Endothelial cell (in vitro differentiated cells): ENCODE measurements at places on chromosomes 3 and 15.
A peak's percentile ranks its signal among the peaks of the same experiment; 100 is the strongest.

DNA sequence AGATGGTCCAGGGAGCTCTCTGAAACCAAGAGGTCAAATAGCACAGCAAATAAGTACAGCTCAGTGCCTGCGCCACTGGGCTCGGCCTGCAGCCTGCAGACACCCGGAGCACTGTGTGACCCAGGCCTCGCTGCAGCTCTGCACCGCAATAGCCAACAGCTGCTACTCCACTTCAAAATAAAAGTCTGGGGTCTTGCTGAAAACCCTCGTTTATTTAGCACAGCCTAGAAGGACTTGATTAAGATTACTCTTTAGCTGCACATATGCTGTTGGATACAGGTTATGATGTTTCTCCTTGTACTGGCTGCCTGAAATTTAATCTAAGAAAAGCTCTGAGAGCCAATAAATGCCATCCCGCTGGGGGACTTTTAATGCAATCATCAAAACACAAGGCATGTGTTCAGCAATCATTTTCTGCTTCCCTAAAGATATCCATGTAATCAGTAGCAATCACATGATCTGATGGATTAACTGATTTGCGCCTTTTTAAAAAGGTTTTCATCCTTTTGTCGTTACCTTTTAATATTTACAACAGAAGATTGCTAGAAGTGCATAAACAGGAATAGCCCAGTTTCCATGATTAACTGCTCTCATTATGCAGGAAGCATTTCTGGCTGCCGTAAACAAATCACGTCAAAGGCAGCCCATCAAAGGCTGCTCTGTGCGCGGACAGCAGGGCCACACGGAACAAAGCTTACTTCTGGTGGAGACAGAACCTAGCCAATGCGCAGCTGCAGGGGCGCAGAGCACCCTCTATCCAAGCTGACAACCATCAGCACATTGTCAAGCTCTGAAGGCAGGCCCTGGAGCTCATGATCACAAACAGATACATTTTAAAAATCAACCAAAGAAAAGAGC is 58.8 kb downstream of the CLASP2 start:
- peak; percentile 49 for DNase-seq

DNA sequence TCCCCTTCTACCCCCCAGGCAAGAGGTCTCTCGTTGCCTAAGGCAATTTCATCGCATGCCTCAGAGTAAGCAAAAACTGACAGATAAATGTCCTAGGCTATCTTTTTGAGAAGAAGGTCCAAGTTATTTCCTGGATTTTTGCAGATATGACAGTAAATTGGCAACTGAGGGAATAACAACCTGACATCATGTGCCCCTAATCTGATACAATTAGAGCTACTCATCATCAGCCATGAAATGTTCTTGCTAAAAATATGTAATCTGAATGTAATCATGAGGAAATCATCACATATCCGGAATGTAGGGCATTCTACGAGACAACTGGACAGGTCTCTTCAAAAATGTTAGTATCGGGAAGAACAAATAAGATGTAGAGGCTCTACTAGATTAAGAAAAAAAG is 44.1 kb downstream of the TNIK start:
- no peak for DNase-seq

DNA sequence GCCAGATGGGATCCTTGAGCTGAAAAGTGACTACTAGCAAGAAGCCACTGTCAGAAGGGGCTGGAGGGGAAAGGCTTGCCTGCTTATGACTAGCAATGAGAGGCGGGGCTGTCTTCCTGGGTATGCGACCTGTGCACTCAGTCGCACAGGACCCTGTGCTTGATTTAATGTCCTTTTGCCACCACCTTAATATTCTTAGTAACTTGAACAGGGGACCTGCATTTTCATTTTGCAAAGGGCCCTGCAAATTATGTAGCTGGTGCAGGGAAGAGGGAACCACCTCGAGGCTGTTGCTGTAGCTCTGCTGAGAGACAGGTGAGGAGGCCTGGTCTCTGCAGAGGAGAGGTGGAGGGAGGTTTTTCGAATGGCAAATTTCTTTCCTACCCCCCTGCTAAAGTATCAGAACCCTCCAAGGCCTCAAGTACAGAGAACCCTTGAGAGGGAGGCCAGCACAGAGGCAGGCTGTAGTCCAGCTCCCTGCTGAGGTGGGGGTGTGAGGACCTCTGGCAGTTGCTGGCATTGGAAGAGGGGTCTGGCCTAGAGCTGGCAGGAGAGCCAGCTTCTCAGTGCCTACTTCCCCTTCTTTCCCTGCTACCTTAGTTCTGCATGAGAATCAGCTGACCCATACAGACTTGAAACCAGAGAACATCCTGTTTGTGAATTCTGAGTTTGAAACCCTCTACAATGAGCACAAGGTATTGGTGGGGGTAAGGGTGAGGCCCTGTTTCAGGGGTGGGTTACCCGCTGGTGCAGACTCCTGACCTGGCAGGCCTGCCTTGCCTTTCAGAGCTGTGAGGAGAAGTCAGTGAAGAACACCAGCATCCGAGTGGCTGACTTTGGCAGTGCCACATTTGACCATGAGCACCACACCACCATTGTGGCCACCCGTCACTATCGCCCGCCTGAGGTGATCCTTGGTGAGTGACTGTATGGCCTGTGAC is 11.4 kb downstream of the CLK3 start:
- DNase-seq = no peak

DNA sequence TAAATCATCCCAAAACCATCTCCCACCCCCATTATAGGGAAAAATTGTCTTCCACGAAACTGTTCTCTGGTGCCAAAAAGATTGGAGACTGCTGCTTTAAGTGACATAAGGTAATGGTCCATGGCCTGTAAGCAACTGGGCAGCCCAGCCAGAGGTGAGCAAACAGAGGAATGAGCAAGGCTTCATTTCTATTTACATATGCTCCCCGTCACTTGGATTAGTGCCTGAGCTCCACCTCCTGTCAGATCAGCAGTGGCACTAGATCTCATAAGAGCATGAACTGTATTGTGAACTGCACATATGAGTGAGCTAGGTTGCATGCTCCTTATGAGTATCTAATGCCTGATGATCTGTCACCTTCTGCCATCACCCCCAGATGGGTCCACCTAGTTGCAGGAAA is 1159.8 kb upstream of the ALCAM start:
- no peak for DNase-seq

DNA sequence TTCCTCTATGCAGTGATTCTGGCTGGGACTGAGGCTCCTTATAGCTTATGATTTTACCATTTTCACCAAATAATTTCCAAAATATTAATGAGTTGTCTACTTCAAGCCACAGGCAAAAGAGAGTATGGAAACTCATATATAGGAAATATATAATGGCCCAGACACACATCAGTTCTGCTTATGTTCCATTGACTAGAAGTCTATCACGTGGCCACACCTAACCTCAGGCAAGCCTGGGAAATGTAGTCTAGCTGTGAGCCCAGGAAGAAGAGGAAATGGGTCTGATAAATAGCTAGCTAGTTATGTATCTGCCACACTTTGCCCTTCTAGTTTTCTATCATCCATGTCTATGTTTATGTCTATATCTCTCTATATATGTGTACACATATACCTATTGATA is 195.1 kb downstream of the OTOL1 start:
- no peak for DNase-seq

DNA sequence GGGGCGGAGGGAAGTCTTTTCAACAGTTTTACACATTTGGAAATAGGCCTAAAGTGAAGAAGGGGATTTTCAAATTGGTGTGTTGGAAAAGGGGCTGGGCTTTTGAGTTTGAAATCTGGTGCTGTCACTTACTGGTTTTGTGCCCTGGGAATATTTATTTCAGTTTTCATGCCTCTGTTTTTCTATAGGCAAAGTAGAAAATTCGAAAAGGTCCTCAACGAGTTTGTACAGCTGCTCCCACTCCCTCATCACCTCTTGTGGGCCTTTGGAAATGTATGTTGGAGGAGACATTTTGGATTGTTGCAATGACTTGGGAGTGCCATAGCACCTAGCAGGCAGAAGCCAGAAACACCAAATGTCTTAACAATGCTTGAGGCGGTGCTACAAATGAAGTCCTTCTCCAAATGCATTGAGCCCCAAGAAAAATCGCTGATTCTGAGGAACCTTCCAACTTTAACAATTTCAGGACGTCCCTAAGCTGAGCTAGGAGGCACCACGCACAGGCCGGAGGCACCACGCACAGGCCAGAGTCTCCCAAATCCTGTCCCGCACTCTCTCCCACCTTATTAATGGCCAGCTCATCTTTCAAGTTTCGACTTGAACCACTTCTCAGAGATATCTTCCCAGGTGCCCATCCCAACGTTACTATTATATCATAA is 639 bp upstream of the POLR2M start:
- no peak for DNase-seq

GRCh38 chr15:35751413-35752133 is 205.6 kb upstream of the DPH6 start:
- peak; percentile 80 for DNase-seq

- DNase-seq = no peak
Observed at GRCh38 chr3:71057526-71057894, 526.0 kb downstream of the FOXP1 start.

- DNase-seq = no peak
Observed at GRCh38 chr3:155635056-155635455, 109.8 kb downstream of the PLCH1 start.
